ENCODE measurements at places on chromosomes 5 and 9.

- DNase-seq = peak; percentile 86
These were observed 10.3 kb upstream of the CRHBP start for GRCh38 chr5:76942581-76942980.

- DNase-seq = peak; percentile 30
These were observed 150.3 kb downstream of the UNC13B start for GRCh38 chr9:35311891-35312639.

DNA sequence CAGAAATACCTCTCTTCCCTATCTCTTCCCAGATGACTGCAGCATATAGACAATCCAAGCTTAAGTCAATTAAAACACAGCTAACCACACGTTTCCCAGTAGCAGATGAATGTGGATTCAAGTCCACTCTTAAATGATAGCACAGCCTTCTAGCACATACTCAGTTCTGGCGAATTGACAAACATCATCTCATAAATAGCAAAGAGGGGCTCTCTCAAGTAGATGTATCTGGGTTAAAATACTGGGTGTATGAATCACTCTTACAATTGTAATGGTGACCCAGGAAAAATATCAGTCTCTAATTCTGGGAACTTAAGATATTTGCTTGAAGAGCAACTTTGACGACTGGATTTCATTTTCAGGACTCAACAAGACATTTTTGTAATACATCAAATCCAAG lies 67.0 kb upstream of the HAPLN1 start:
- DNase-seq = peak; percentile 15

GRCh38 chr9:8628791-8629190 lies 829.2 kb upstream of the DMAC1 start:
- no peak for DNase-seq

DNA sequence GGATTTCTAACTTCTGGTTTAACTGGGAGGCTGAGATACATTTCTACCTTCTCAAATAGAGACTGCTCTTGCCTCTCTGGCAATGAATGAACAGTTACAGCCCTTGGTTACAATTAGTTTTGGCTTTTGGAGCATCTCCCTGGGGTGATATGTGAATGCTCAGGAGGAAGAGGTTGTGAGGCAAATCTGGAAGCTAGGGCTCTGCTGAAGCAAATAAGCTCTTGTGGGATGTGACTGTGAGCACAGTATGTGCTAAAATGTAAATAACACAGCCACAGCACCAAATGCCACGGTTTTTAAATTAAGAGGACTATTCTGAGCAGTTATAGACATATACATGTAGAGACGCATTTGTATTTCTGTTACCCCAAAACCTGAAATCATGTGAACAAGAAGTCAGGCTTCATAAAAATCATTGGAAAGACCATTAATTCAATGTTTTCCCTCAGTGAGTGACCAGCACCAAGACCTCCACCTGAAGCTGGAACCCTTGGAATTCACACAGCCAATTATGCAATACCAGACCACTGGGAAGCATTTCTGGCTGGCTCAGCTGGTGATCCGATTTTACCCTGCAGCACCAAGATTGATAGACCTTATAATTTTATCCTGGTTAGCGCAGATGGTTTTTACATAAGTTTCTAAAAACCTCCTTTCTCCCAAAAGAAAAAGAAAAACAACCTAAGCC lies 3.0 kb upstream of the SLC44A1 start:
- peak; percentile 16 for DNase-seq

GRCh38 chr5:161548487-161549094 lies 2.1 kb upstream of the GABRB2 start:
- DNase-seq = no peak

- no peak for DNase-seq
These were observed 661.5 kb upstream of the NUDT12 start for GRCh38 chr5:104223885-104224773.

All from EH (cell line).